Stimulated activated CD8-positive, alpha-beta memory T cell treated with anti-CD3 and anti-CD28 coated beads, Interleukin-2, amount 100 ng/mL, for 1 hour (primary cell): ENCODE measurements at places on chromosomes 5 and 9.

- DNase-seq: no peak
Measured at GRCh38 chr5:101346906-101347305, 443.8 kb upstream of the ST8SIA4 start.

- DNase-seq: no peak
Measured at GRCh38 chr5:151096001-151096373, 15.2 kb upstream of the TNIP1 start.

- DNase-seq: peak; percentile 51
Measured at GRCh38 chr5:170302653-170303501, 5.3 kb upstream of the LCP2 start.

DNA sequence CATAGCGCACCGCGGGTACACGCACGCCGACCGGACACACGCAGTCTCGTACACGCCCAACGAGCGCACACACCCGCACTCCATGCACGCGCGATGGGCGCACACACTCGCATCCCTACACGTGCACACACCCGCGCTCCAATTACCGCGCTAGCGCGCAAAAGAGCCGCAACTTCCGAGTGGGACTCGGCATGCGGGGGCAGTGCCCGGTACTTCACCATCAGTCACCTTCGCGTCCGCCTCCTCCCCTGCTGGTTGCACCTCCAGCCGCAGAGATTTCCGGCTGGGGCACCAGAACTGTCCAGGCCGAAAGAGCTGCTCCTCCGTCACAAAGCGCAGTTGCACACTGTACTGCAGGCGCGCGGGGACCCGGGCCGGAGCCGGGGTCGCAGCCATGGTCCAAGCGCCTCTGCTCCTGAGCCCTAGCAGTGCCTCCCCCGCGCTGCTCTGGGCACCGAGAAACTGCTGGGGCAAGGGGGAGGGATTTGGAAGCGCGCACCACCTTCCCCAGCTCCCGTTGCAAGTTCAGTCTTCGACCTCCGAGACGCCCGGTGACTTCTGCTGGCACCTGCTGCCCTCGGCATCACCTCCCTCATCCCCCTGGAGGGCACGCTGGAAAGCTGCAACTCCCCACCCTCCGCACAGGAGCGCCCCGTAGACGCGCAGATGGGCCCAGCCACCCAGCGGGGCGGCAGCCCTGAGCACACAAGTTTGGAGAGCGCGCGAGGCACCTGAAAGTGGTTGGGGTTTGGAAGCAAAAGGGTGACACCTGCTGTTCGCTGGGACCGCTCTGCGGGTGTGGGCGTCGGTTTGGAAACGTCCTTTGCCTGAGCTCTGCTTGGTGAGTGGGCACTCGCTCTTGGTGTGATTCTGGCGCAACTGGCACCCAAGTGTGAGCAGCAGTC lies 337.4 kb upstream of the PUM3 start:
- DNase-seq: no peak

DNA sequence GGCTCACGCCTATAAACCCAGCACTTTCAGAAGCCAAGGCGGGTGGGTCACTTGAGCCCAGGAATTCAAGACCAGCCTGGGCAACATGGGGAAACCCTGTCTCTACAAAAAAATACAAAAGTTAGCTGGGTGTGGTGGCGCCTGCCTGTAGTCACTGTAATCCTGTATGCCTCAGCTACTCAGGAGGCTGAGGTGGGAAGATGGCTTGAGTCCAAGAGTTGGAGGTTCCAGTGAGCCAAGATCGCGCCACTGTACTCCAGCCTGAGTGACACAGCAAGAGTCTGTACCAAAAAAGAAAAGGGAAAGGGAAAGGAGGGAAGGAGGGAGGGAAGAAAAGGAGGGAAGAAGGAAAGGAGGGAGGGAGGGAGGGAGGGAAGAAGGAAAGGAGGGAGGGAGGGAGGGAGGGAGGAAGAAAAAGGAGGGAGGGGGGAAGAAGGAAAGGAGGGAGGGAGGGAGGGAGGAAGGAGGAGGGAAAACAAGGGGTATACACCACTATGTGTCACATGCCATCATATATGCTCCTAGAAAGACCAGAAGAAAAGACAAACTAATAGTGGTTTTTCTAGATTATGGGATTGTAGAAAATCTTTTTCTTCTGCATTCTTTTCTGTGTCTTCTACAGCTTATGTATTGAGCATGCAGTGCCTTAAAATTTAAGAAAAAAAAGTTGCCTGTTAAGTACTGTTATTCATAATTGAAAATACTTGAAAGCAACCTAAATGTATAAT lies 240.1 kb downstream of the DENND1A start:
- DNase-seq: no peak

- DNase-seq: no peak
Measured at GRCh38 chr9:80233906-80234305, 662.1 kb downstream of the TLE4 start.

DNA sequence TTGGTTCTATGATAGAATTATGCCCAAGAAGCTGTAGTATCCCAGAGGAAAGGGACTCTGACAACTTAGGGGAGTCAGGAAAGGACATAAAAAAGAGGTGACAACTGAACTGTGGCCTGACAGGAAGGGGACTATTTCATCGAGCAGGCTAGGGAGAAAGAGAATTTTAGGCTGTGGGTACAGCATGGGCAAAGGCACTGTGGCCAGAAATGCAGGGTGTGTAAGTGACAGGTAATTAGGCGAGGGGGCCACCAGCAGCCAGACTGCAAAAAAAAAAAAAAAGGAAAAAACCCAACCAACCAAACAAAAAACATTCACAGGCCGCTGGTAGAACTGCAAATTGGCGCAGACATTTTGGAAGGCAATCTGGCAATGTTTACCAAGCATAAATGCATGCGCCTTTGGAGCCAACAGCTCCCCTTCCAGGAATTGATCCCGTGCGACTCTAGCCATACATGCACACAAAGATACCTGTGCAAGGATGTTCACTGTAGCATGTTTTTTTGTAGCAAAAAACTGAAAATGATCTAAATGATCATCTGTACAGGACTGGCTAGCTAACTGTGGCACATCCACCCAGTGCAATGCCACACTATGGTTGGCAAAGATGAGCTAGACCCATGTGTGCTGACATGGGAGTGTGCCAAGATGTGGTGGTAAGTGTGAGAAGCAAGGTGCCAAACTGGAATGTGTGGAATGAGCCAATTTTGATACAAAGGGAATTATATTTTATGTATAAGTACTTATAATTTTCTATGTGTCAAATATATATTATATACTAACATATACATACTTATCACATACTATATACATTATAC lies 1.1 kb downstream of the EIF4E1B start:
- no peak for DNase-seq

DNA sequence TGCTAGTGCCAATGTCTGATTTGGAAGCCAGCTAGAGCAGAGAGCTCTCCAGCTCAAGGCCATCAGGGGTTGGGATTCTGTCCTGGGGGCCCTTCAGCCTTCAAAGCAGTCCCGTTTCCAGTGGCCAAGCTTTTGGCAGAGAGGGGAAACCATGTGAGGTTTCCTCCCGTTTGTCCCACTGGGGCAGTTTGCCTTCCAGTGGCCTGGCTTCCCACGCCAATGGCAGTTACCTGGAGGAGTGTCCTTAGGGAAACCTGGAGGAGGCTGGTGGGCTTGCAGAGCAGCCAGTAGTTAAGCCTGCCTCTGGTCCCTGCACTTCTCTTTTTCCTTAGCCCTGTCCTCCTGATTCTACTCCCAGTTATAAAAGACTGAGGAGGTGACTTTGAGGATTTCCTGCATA lies 37.7 kb downstream of the FGD3 start:
- no peak for DNase-seq

GRCh38 chr5:126414874-126415502 lies 8.2 kb upstream of the GRAMD2B start:
- DNase-seq: no peak

- DNase-seq: no peak
Measured at GRCh38 chr5:37211661-37212060, 37.5 kb downstream of the CPLANE1 start.

- DNase-seq: no peak
Measured at GRCh38 chr5:37847978-37848425, 8.2 kb upstream of the GDNF start.

DNA sequence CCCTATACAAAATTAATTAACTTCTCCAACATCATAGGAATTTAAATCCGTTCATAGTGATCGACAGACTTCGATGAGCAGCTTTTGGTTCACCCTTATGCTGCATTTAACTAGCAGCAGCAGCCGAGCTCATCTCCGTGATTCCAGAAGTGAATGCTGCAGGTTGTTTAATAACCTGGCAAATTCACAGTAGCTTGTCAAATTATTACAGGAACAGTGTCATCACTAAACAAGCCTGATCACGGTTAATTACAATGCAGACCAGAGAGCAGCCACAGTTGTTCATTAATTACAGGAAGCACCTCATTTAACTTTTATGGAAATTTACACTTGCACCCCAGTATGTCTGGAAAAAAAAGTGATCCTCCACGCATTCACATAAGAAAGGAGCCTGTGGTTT lies 188.2 kb downstream of the BNC2 start:
- DNase-seq: no peak

DNA sequence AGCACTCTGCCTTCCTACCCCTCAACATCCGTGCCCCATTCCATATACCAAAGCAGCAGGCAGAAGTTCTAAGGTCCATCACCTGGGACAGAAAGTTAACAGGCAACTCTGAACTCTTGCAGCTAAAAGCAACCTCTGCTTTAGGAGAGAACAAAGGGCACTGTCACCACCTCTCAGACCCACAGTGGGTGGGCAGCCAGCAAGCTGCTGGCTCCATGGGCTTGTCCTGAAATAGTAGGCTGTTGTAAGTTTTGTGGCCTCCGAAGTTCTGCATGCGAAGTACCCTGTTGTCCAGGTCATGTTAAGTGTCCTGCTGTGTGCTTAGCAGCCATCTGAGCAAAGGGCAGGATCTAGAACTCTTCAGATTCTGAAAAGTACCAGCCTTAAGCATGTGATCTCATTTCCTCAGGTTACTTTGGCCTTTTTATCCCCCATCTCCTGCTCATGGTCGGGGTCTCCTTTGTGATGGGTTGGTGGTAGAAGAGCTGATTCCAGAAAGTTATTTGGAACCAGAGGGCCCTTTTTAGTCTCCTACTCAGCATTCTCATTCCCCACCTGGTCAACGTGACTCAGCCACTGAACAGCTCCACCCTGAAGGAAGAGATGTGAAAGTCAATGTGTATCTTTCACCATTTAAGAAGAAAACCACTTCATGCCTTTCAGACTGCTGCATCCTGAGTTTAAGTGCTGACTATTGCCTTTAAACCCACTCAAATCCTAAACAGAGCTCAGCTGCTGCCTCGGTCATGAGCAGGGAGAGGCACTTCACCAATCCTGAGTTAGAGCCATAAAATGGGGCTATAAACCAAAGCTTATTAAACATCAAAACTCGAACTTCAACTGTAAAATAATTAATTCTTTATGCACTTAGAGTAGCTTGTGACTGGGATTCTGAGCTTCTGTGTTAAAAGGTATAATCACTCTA lies 121.4 kb downstream of the DPYSL3 start:
- DNase-seq: no peak

GRCh38 chr5:92758552-92758951 lies 822.5 kb downstream of the NR2F1-AS1 start:
- DNase-seq: no peak

- no peak for DNase-seq
Measured at GRCh38 chr5:141518618-141519015, 29.7 kb downstream of the PCDHGC5 start.

DNA sequence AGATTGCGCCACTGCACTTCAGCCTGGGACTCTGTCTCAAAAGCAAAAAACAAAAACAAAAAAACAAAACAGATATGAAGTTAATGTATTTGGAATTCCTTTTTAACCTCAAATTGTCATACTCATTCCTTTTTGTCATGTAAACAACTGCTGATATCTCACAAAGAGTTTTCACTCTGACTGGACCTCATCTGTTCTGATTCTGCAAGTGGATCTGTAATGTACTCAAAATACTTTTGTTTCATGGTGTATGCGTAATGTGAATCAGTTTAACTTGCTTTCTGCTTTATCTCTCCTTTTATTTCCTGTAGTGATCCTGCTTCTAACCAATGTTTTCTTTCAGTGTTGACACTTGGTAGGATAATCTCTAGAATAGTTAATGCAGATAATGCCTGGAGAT lies 106.7 kb downstream of the FOCAD start:
- DNase-seq: no peak

- DNase-seq: no peak
Measured at GRCh38 chr5:51544031-51544785, 161.0 kb downstream of the ISL1 start.
